ENCODE measurements at places on chromosomes 4 and X.

DNA sequence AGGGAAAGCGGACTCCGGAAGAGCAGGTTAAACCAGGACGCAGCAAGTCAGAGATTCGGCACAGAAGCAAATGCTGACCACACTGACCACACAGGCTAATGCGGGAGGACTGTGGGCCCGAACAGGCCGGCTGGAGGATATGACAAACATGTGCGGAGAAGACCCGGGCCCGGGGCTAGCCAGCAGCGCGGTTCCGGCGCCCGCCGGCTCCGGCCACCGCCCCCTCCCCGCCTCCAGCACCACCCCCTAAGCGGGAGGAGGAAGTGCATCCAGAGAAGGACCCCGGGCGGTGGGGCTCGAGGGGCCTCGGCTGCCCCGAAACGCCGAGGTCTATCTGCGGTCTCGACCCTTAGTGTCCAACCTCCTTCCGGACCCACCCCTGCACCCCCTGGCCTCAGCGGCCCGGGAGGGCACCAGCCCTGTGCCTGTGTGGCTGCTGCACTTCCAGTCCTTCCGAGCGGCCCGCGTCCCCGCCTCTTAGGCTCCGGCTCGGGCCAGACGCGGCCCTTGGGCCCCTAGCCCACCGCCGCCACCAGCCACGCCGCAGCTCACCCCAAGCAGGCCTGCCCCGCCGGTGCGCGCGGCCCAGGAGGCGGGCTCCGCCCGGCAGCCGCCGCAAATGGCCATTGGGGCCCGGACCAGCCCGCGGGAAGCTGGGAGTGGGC is 2.1 kb downstream of the ELOVL6 start:
- peak; percentile 21 for DNase-seq

- DNase-seq = no peak
Observed at GRCh38 chr4:110361921-110362320, 114.0 kb upstream of the ENPEP start.

GRCh38 chr4:13302876-13303275 is 181.3 kb downstream of the RAB28 start:
- no peak for DNase-seq

DNA sequence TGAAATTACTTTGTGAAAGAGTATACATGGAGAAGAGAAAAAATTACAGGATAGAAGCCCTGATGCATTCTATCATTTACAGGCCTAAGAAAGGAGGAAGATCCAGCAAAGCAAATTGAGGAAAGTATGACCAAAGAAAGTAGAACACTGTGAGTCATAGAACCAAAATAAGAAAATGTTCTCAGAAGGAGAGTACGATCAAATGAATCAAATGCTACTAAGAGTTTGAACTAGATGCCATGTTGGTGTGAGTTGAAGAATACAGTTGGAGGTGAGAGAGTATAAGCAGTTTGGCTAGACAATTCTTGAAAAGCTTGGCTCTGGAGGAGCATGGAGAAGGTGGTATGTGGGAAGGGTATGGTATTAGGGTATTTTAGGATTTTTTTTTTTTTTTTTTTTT is 161.8 kb downstream of the RPA4 start:
- no peak for DNase-seq

DNA sequence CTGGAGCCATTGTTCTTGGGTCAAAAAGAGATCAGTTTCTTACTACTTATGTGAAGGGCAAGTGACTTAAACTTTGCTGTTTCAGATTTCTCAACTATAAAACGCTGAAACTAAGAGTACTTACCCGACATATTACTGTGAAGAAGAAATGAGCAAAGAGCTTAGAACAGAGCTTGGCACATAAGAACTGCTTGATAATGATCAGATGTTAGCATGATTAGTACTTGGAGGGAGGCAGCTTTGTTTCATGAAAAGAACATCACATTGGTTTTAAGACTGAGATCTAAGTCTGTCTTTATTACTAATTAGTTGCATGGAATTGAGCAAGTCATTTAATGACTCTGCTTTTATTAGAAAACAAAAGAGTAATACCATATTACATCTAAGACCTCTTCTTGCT is 169.1 kb downstream of the ARHGAP24 start:
- DNase-seq = no peak

DNA sequence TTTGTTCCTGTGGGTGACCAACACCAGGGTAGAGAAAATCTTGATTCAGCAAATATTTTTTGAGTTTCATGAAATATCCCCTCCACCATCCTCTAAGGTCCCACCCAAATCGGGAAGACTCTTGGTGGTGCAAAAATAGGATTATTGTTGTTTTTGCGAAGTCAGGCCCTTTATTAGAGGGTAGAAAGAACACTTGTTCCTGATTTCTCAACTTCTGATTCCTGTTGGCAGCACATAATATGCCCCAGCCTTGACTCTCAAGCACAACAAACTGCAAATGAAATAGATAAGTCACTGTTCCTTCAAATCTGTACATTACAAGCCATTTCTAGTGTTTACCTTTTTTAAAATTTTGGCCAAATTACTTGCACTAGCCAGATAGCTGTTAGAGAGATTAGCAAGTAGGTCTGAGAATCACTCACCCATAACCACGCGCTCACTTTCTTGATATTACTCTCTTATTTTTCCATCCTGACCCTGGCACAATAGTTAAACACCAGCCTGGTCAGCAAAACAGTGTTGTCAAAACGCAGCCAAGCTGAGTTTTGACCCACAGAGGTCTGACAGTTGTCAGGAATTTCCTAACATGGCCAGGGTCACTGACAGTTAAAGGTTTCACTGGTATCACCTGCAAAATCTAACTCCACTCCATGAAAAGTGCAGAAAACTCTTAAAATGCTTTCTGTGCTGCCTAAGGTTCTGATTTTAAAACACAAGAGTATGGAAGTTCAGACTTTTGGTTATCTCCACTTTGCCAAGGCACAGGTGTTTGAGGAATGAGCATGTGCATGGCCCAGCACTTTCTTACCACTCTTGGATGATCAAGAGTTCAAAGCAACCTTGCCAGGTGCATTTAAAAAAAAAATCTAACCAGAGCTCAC is 69.8 kb downstream of the RBM47 start:
- no peak for DNase-seq

DNA sequence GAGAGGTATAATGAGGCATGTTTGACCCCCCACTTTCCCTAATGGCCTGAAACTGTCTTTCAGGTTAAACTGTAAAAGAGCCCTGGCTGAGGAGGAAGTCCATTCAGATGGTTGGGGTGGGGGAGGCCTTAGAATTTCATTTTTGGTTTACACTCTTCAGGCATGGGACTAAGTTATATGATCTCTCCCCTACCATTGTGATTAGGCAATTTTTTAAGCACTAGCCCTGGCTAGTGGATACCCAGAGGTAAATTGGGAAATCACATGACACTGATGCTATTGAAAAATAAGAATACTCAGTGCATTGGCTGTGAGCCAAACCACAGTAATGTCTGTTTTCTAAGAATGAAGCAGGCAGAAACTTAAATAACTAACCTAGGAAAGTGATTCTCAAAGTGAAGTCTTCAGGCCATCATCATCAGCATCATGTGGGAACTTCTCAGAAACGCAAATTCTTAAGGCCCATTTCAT is 149.7 kb downstream of the RRAGB start:
- no peak for DNase-seq

DNA sequence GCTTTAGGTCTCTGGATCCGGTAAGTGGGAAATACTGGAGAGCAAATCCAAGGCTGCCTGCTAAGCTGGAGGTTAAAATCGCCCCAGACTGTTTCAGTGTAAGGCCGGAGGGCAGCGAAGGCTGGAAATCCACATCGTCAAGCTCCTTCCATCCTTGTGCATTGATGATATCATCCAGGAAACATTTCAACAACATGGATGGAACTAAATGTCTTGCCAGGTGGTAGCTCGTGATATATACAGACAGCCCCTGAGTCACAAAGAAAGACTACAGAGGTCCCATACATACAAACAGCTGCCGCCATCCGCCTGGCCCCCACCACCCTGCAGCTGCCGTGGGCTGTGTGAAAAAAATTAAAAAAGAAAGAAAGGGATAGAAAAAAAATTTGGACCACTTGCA is 148.9 kb upstream of the RBPJ start:
- DNase-seq = no peak

DNA sequence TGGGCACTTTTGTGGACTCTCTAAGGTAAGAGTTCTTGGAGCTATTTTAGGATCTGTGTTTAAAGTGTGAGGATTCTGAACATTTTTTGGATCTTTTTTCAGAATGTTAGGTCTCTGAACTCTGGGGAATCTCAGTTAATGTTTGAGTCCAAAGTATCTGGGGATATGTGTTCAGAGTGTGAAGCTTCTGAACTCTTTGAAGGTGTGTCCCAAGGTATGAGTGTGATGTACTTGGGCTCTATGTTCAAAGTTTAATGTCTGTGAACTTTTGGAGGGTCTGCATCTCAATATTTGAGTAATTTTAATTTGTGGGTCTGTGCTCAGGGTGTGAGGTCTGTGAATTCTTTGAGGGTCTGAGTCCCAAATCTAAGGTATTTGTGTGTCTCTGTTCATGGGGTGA is 35.4 kb upstream of the PAGE4 start:
- no peak for DNase-seq

DNA sequence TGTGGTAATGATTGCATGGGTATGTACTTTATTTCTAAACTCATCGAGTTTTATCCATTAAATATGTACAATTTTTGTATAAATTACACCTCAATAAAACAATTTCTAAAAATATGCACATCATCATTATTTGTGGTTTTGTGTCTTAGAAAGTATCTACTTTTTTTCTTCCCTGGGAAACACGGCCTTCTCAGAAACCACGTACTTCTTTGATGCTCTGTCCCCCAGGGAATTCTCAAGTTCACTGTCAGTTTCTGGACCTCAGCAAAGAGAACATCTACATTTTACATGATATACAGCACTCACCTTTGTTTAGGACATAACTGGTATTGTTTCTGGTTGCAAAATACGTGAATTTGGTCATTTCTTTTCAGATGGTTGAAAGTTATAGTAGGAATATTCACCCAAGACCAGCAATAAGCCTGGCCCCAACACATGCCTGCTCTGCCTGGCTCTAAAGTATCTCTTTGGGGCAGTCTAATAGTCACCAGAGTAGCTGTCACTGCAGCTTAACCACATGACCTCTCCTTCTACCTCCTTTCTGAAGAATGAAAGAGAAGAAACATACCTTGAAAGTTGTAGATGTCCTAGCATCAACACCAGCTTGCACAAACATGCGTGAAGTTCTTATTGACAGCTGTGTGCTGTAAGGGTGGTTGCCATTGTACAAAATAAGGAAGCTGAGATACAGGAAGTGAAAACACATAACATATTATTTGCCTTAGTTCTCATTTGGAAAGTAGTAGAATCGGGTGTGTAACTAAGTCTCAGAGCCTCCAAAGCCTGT is 48.4 kb upstream of the SPANXN4 start:
- DNase-seq = no peak

DNA sequence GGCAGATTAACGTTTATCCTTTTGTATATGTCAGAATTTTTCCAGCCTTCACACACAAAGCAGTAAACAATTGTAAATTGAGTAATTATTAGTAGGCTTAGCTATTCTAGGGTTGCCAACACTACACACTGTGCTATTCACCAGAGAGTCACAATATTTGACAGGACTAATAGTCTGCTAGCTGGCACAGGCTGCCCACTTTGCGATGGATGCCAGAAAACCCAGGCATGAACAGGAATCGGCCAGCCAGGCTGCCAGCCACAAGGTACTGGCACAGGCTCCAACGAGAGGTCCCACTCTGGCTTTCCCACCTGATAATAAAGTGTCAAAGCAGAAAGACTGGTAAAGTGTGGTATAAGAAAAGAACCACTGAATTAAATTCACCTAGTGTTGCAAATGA is 94.8 kb downstream of the TET2 start:
- DNase-seq = no peak

DNA sequence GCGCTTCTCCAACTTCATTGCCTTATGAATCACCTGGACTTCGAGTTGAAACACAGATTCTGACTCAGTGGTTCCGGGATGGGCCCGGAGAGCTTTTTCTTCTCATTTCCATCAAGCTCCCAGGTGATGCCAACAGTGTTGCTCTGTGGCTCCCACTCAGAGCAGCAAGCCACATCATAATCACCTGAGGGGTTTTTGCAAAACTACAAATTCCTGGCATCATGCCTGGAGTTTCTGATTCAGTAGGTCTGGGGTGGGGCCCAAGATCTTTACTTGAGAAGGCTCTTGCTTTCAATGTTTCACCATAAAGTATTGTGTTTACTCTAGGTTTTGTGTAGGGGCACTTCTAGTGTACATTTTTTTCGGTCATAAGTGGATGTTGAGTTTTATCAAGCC is 7.0 kb downstream of the MTM1 start:
- DNase-seq = peak; percentile 14

DNA sequence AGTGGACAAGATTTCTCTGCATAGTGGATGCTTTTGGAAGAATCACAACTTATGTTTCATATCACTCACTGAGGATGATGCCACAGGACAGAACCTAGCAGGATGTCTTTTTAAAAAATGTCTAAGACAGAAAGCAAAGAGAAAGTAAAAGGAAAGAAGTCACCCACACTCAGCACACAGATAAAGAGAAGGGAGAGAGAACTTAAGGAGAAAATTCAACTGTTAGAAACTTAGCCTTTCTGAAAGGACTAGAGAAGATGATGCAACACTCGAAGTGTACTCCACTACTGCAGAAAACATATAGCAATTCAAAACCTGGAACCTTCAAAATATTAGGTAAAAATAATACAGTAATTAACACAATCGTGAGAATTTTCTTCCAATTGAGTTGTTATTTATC is 52.8 kb upstream of the STK26 start:
- DNase-seq = no peak

DNA sequence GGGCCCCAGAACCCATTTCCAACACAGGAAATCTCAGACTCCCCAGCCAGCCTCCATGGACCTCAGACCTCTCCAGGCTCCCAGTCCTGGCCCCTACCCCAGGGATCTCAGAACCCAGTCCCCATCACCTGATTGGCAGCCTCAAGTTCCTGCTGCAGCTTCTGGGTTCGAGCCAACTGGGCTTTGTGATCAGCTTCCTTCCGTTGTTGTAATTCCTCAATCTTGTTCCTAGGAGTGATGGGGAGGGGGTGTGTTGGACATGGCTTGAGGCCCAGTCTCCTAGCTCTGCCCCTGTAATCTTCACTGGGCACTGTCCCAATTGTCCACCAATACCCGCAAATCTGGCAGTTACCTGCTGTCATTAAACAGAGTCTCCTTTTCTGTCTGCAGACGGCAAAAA is 12.6 kb downstream of the GRIPAP1 start:
- DNase-seq = no peak

DNA sequence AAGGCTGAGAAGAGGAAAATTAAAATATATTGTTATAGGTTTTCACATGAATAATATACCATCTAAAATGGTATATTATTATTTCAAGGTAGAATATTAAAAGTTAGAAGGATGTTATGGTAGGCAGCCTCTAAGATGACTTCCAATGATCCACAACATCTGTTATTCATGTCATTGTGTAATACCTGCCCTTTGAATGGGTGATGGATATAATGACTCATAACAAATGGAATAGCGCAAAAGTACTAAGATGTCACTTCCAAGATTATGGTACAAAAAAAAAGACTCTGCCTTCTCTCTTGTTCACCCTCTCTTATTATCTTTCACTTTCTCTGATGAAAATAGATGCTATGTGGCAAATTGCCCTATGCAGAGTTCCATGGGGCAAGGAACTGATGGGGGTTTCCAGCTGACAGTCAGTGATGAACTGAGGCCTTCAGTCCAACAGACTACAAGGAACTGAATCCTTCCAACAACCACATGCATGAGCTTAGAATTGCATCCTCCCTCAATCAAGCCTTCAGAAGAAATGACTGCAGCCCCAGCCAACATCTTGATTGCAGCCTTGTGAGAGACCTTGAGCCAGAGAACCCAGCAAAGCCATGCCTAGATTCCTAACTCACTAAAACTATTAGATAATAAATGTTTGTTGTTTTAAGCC is 57.7 kb downstream of the HS6ST2 start:
- DNase-seq = no peak

All from stimulated activated CD8-positive, alpha-beta memory T cell treated with anti-CD3 and anti-CD28 coated beads, Interleukin-4, amount 100 ng/mL, for 24 hours (primary cell).